A172 (cell line): ENCODE measurements at places on chromosomes 11 and 22. TPM values are rescaled to one million over a fixed set of nuclear protein-coding genes. Genes with fewer than 3 reads are reported as not detected.

DNA sequence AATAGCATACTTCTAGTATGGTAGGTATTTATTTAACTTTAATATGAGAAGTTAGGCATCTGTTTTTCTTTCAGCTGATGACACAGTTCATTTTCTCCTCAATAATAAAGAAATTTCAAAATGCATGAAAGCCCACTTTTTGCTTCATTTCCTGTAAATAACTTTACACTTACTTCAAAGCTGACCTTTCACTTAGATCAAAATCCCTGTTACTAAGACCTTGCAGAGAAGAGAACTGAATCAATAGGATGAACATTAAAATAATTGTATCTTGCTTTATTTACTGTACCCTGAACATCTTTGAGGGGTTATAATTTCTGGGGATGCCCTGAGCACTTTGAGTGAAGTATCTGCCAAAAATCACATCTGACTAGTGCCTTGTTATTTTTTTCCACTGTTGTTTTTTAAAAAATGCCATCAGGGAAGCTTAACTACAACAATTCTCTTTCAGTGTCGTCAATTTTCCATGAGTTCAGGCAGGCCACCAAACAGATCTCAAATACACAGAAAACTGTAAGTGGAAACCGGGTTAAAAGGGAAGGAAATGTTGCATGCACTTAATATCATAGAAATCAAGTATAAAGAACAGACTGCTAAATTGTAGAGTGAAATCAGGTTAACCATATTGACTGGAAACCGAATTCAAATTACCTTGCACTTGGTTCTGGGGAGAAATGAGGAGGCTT lies 206.2 kb downstream of the MAML2 start:
- DNase-seq = no peak

GRCh38 chr11:46597155-46597554 lies 3.3 kb upstream of the AMBRA1 start:
- no peak for DNase-seq

IL10RA gene
- total RNA-seq = 0.12 TPM in 1 of 2 replicates, not detected in the other

GRCh38 chr11:62854013-62854824 lies 14.8 kb upstream of the WDR74 start:
- DNase-seq = no peak

RASL10A gene
- not detected in 2 replicates for total RNA-seq
